ENCODE measurements at places on chromosomes 12 and 14.

DNA sequence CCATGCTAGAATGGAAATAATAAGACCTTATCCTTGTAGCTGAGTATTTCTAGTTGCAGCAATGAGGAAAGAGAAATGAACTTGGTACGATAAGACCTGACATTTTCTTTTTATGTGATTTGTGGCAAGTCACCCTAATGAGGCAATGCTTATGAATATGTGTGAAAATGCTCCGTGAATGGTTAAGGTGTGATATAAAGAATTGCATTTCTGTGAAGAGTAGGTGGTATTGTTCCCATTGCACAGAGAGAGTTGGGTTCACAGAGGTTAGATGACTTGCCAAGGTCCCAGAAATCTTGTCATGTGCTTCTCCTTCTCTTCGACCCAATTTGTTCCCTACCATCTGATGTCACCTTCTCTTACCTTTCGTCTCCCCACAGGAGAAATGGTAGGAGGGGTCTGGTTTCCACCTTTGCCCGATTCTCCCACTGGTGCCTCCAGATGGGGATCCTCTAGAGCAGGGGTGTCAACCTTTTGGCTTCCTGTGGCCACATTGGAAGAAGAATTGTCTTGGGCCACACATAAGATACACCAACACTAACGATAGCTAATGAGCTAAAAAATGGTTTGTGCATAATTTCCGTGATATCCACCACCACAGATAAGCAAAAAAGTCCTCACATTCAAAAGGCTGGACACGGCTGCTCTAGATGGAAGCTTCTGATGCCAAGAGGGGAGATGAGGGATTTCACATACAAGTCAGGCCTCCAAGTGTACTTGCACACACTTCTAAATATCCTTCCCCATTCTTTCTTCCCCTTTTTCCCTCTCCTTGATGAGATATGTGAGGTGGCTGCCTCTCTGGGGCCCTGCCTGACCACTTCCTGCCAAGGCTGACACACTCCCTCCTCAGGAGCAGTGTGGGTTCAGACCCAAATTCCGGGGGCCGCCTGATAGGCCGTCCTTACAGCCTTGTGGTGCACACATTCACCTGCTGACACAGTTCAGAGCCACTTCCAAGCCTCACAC lies 96.1 kb downstream of the PLXNC1 start:
- DNase-seq, result no peak

DNA sequence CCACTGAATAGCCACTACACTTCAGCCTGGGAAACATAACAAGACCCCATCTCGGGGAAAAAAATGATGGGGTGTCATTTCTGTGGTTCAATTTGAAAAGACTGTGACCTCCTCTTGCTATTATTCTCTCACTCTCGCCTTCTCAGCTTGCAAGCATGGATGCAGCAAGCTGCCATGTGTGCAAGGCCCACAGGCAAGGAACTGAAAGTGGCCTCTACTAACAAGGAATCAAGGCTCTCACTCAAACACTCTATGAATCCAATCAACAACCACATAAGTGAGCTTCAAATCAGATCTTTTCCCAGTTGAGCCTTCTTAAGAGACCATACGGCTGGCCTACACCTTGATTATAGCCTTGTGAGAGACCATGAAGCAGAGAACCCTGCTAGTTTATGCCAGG lies 17.9 kb upstream of the DHRS7 start:
- no peak for DNase-seq

DNA sequence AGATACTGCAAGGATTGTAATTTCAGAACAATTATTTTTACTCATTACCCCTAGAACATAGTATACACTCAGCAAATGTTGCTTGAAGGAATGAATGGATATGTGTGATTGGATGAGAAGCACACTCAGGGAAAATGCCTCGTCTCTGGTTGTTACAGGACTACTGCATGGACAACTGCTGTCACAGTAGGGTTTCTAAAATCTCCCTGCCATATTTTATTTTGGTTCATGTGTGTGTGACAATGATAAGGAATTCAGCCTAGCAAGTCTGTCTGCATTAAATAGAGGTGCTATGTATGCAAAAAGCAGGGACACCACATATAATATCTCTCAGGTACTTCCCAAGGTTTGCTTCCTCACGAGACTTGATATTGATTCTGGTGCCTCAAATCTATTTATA lies 1.4 kb downstream of the PTPRR start:
- DNase-seq, result peak; percentile 17

- DNase-seq, result no peak
Measured at GRCh38 chr12:60072911-60073310, 477.1 kb downstream of the SLC16A7 start.

DNA sequence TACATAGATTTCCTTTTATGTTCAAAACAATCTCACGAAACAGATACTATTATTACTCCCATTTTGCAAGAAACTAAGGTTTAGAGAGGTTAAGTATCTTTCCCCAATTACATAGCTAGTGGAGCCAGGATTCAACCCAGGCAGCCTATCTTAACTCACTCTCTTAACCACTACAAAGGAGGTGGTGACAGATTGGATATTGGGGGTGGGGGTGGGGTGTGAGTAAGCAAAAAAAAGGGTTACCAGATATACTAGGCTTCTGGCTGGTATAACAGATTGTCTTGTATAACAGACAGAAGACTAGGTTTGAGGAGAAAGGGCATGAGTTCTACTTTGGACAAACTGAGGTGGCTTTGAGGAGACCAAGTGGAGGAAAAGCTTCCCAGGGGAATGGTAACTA lies 2.1 kb downstream of the GMFB start:
- no peak for DNase-seq

- no peak for DNase-seq
Measured at GRCh38 chr12:123421314-123421713, 15.2 kb downstream of the RILPL2 start.

DNA sequence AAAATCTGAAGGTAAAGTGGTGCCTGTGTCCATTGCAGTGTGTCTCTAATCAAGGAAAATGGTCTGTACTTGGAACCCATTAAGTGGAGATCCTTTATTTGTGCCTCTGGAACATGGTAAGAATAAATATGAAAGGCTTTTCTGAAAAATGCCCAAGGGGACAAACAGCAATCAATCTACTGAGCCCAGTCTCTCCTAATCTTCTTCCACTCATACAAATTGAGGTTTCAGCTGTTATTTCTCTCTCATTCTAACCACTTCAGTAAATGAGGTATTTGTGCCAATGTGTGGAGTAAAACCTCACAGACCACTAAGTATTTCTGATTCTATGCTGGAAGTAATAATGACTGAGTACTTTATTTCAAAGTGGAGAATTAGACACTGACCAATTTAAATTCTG lies 82.3 kb upstream of the ST8SIA1 start:
- no peak for DNase-seq

DNA sequence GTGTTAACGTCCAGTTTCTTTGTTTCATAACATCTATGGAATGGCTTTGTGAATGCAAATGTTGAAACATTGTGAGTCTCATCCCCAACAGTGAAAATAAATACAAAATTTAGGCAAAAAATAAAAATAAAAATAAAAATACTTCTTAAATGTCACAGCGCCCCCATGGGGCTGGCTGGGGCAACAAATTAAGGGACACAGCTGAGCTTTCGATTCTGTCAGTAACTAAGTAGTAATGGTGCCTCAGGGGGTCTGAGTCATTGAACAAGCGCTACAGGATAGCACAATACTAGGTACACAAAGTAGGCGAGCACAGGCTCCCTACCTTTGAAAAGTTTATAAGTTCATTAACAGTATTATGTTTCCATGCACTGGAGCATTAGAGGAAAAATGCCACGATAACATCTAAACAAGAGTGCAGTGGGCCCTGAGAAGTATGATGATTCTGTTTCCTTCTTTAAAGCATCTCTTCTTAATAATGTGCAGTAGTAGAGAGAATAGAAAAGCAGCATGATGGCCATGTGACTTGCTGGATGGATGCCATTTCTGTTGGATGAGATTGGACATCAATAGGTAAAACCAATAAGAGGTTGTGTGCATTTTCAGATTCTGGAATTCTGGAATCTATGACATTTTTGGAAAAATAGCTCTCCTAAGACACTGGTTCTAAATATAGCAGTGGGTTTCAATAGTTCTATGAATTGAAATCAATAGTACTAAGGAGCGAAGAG lies 667.2 kb downstream of the DIO2 start:
- DNase-seq, result no peak

- no peak for DNase-seq
Measured at GRCh38 chr12:11836282-11837151, 187.0 kb downstream of the ETV6 start.

- no peak for DNase-seq
Measured at GRCh38 chr12:76192416-76192815, 107.9 kb upstream of the NAP1L1 start.

GRCh38 chr12:109983432-109984142 lies 12.6 kb downstream of the GIT2 start:
- no peak for DNase-seq

GRCh38 chr12:103313894-103314293 lies 181.9 kb downstream of the C12orf42 start:
- no peak for DNase-seq

DNA sequence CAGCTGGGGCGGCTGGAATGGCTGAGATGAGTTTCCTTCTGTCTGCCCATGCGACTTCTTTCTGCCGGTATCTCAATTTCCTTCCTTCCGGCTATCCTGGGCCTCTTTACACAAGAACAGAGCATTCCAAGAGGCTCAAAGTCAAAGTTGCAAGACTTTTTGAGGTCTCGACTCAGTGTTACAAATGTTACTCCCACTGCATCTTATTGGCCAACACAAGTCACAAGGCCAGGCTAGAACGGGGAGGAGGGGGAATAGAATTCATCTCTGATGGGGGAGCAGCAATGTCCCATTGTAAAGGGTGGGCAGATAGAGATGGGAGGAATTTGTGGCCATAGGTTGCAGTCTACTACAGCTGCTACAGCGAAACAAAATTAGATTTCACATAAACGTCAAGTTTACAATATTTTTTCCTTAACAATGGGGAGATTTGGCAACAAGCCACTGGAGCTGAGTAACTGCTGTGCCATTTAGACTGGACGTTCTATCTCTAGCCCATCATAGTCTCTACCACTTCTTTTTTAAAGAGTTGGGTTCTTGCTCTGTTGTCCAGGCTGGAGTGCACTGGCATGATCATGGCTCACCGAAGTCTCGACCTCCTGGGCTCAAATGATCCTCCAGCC lies 9.5 kb upstream of the NYNRIN start:
- no peak for DNase-seq

DNA sequence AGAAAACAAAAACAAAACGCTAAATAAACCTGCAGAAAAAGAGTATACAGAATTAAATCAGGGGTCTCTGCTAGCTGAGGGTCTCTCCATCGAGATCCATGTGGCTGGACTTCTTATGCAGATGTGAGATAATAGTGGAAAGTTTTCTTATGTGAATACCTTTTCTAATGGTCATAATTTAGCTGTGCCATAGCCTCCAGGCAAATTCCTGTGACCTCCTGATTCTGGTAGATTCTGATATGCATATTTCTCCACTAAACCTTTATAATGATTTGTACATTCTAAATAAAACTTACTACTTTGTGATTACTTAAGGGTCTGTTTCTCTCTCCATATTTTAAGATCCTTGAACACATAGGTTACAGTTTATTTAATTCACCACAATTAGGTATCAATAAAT lies 1002.6 kb downstream of the GALC start:
- DNase-seq, result no peak

GRCh38 chr14:95891742-95892141 lies 15.1 kb downstream of the TUNAR start:
- no peak for DNase-seq
